SJSA1 (cell line): ENCODE measurements at places on chromosomes 7 and 10.

DNA sequence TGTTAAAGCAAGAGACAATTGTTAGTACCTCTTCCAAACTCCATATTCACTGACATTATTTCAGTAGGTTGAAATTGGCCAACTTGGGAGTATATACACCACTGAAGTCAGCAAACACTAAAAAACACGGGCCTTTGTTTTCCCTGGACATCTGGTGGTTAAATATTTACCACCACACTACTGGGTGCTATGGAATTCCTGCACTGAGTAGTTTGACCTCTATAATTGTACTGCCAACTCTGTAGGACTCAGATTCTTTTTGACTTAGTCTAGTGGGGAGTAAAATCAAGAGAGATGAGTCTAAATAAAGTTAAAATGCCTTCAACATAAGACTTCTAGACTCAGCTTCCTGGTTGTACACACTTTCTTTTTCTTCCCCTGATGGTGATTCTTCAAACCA is 41.3 kb upstream of the TES start:
- peak; percentile 63 for DNase-seq
- no peak overlapping the region for H3K4me3 ChIP-seq
- H3K27me3 ChIP-seq = no peaks in the 10 kb centered on the region
- no peaks in the 10 kb centered on the region for H3K36me3 ChIP-seq

GRCh38 chr7:121873289-121874194 is 581 bp downstream of the PTPRZ1 start:
- no peak overlapping the region for H3K27ac ChIP-seq
- peak; percentile 20 for DNase-seq
- no peaks in the 10 kb centered on the region for H3K36me3 ChIP-seq
- H3K4me3 ChIP-seq = peak overlapping the region; percentile 26
- H3K27me3 ChIP-seq = peaks cover 83% of the 10 kb centered on the region
- peaks cover 10% of the 10 kb centered on the region for H3K4me1 ChIP-seq

DNA sequence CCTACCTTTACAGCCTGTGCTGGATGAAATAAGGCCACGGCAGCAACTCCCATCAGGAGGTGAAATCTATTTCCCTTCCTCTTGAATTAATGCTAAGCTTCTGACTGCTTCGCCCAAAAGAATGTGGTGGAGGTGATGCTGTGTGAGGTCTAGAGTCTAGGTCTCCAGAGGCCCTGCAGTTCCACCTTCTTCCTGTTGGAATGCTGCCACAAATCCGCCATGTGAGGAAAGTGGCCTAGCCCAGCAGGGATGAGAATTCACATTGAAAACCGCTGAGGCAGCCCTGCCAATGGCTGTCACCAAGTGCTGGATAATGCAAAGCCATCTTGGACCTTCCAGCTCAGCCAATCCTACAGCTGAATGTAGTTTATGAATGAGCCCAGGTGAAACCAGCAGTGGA is 28.0 kb downstream of the RHOBTB1 start:
- no peaks in the 10 kb centered on the region for H3K27me3 ChIP-seq
- H3K4me1 ChIP-seq = peaks cover 43% of the 10 kb centered on the region
- peak overlapping the region; percentile 92; the same call in 1 of the 2 replicates for H3K27ac ChIP-seq
- DNase-seq = no peak

GRCh38 chr10:93032809-93033137 is 27.8 kb upstream of the CYP26C1 start:
- no peaks in the 10 kb centered on the region for H3K27me3 ChIP-seq
- no peak overlapping the region for H3K4me3 ChIP-seq
- H3K4me1 ChIP-seq = peaks cover 67% of the 10 kb centered on the region
- no peak for DNase-seq
- H3K36me3 ChIP-seq = peaks cover 1% of the 10 kb centered on the region; the same call in 1 of the 2 replicates

- no peak for DNase-seq
- no peak overlapping the region for H3K27ac ChIP-seq
- no peaks in the 10 kb centered on the region for H3K4me1 ChIP-seq
- no peak overlapping the region for H3K4me3 ChIP-seq
- no peaks in the 10 kb centered on the region for H3K36me3 ChIP-seq
Measured at GRCh38 chr7:48837266-48837665, 87.1 kb upstream of the CDC14C start.

DNA sequence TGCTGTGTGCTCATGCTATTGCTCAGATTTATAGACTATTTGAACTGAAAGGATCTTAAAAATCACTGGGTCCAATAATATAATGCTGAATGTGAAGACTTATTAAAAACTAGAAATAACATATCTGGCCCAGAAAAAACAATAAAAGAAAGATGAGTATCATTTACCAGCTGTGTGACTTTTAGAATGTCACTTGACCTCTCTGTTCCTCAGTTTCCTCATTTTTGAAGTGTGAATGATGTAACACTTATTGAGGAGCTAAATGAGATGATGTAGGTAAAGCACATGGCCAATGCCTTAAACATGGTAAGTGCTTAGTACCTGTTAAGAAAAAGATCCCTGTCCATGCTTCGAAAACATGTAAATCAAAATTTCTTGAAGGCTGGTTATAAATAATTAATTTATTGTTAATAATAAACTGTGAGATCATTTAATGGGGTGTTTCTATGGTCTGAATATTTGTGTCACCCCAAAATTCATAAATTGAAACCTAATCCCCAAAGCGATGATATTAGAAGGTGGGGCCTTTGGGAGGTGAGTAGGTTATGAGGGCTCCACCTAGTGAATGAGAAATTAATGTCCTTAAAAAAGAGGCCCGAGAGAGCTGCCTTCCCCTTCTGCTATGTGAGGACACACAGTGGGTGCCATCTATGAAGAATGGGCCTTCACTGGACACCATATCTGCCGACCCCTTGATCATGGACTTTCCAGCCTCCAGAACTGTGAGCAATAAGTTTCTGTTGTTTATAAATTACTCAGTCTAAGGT is 13.0 kb downstream of the DNTT start:
- no peak overlapping the region for H3K27ac ChIP-seq
- no peaks in the 10 kb centered on the region for H3K4me1 ChIP-seq
- no peak for DNase-seq
- no peaks in the 10 kb centered on the region for H3K36me3 ChIP-seq
- H3K27me3 ChIP-seq = peaks cover 24% of the 10 kb centered on the region
- no peak overlapping the region for H3K4me3 ChIP-seq
